ENCODE measurements at places on chromosomes 2 and 18. TPM values are rescaled to one million over a fixed set of nuclear protein-coding genes. Genes with fewer than 3 reads are reported as not detected.

TDRD15 gene
- not detected for polyA plus RNA-seq

AFF3 gene
- 1.6 TPM for polyA plus RNA-seq

ETAA1 gene
- 9.3 TPM for polyA plus RNA-seq

IHH gene
- polyA plus RNA-seq: 0.03 TPM

IL36RN gene
- not detected for polyA plus RNA-seq

- no peak for DNase-seq
Observed at GRCh38 chr2:201275069-201275468, 14.7 kb downstream of the CASP8 start.

GRCh38 chr2:1626271-1626681 lies 118.0 kb downstream of the PXDN start:
- no peak for DNase-seq

DNA sequence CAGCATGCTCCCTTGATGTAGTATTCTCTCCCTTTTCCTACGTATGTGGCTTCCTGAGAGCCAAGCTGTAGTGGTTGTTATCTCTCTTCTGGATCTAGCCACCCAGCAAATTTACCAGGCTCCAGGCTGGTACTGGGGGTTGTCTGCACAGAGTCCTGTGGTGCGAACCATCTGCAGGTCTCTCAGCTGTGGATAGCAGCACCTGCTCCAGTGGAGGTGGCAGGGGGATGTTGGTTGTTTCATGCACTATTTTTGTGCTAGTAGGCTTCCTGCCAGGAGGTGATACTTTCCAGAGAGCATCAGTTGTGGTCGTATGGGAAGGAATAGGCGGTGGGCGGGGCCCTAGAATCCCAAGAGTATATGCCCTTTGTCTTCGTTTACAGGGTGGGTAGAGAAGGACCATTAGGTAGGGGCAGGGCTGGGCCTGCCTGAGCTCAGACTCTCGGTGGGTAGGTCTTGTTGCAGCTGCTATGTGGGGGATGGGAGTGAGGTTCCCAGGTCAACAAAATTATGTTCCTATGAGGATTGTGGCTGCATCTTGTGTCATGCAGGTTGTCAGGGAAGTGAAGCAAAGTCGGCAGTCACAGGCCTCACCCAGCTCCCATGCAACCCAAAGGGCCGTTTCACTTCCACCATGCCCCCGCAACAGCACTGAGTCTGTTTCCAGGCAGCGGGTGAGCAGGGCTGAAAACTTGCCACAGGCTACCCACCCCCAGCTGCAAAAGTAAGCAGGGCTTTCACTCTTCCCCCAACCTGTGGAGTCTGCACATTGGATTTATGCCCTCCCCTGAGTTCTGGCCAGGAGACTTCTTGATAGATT lies 1139.5 kb downstream of the BCL11A start:
- DNase-seq: no peak

- DNase-seq: no peak
Observed at GRCh38 chr2:66212749-66213148, 222.2 kb upstream of the MEIS1 start.

GRCh38 chr2:15169326-15170069 lies 391.6 kb downstream of the NBAS start:
- no peak for DNase-seq

DNA sequence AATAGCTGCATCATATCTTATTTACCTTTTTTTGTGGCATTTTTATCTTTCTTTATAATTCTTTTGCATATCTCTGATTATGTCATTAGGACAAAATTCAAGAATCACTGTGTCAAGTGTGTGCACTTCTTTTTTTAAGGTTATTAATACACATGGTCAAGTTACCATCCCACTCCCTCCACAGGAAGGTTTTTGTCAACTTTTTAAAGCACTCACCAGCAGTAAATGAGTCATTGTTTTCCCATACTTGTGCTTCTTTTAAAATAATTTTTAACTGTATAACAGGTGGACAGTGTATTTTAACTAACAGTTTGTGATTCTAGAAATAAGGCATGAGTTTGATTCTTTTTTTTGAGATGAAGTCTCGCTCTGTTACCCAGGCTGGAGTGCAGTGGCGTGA lies 45.7 kb upstream of the FAM171B start:
- no peak for DNase-seq

Data from heart right ventricle (tissue), 16 donors.